ENCODE measurements at places on chromosomes 5 and 9. TPM values are rescaled to one million over a fixed set of nuclear protein-coding genes. Genes with fewer than 3 reads are reported as not detected.

SLC4A9 gene
- 0.14 TPM for polyA plus RNA-seq

CER1 gene
- polyA plus RNA-seq, result not detected

RANBP3L gene
- polyA plus RNA-seq, result 0.07 TPM

OCLN gene
- 9.9 TPM for polyA plus RNA-seq

DMRT3 gene
- 0.22 TPM for polyA plus RNA-seq

ISL1 gene
- 0.14 TPM for polyA plus RNA-seq

OR2Y1 gene
- not detected for polyA plus RNA-seq

TMEM232 gene
- 0.49 TPM for polyA plus RNA-seq

TRAF1 gene
- polyA plus RNA-seq, result 6.1 TPM

SPATA31A3 gene
- polyA plus RNA-seq, result not detected

RASGRF2 gene
- 0.69 TPM for polyA plus RNA-seq

KIF3A gene
- polyA plus RNA-seq, result 2.4 TPM

GPR150 gene
- 0.05 TPM for polyA plus RNA-seq

TLX3 gene
- polyA plus RNA-seq, result not detected

QRFP gene
- polyA plus RNA-seq, result 0.16 TPM

GFPT2 gene
- 0.73 TPM for polyA plus RNA-seq

IFNB1 gene
- not detected for polyA plus RNA-seq

PCDHB8 gene
- polyA plus RNA-seq, result 0.04 TPM

CAVIN4 gene
- 0.06 TPM for polyA plus RNA-seq

MYO10 gene
- 5.8 TPM for polyA plus RNA-seq

SLC27A6 gene
- polyA plus RNA-seq, result 3.9 TPM

MSH3 gene
- 2.7 TPM for polyA plus RNA-seq

FXN gene
- polyA plus RNA-seq, result 10.9 TPM

SMIM3 gene
- 4.5 TPM for polyA plus RNA-seq

SLC2A6 gene
- polyA plus RNA-seq, result 0.69 TPM

KIF4B gene
- not detected for polyA plus RNA-seq

RETREG1 gene
- polyA plus RNA-seq, result 1.0 TPM

CSF1R gene
- 2.0 TPM for polyA plus RNA-seq

ZER1 gene
- 16.8 TPM for polyA plus RNA-seq

CCDC180 gene
- polyA plus RNA-seq, result 1.6 TPM

GTF3C5 gene
- polyA plus RNA-seq, result 46.3 TPM

MZB1 gene
- polyA plus RNA-seq, result 0.67 TPM

NEUROG1 gene
- 0.02 TPM for polyA plus RNA-seq

AQP7 gene
- 2.6 TPM for polyA plus RNA-seq

HTR4 gene
- polyA plus RNA-seq, result 0.02 TPM

GABRP gene
- polyA plus RNA-seq, result 21.9 TPM

CTSL gene
- polyA plus RNA-seq, result 6.0 TPM

GRM6 gene
- not detected for polyA plus RNA-seq

SLC36A2 gene
- polyA plus RNA-seq, result not detected

LRRC19 gene
- polyA plus RNA-seq, result not detected

LHX2 gene
- not detected for polyA plus RNA-seq

IFNA2 gene
- not detected for polyA plus RNA-seq

NCBP1 gene
- polyA plus RNA-seq, result 6.7 TPM

ZBED3 gene
- 1.0 TPM for polyA plus RNA-seq

KCNIP1 gene
- not detected for polyA plus RNA-seq

All from esophagus (tissue), 2 donors.